Germinal center (tissue), 1 donor: ENCODE measurements at places on chromosomes 5 and 9.

GRCh38 chr5:55868846-55869245, 17.7 kb downstream of the IL31RA start:
- no peak for DNase-seq

DNA sequence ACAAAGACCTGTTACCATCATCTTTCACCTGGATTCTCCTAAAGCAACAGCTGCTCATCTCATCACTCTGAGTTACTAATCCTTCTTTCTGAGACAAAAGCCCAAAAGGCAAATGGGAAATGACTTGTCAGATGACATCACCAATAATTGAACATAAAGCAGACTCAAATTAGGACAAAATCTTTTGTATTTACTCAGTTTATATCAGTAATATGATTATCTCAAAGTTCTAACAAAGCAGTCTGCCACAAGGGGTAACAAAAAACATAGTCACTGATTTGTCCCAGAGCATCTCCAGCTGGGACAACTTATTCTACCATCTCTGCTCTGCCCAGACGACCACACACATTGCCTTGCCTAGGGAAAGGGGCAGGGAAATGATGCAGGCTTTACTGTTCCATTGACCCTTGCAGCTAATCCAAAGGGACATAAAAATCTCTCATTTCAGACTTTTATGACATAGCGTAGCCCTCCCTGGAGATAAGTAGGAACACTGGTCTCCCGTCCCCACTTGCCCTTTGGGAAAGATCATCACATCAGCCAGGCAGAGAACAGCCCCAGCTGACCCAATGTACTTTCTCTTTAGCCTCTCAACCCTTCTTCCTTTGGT, 249.5 kb upstream of the PTGER4 start:
- no peak for DNase-seq

GRCh38 chr9:126027566-126027965, 280.4 kb downstream of the PBX3 start:
- no peak for DNase-seq

- DNase-seq, result peak; percentile 36
Measured at GRCh38 chr9:115593587-115594091, 475.7 kb upstream of the TNC start.
